ENCODE measurements at places on chromosomes 6 and 20. TPM values are rescaled to one million over a fixed set of nuclear protein-coding genes. Genes with fewer than 3 reads are reported as not detected.

DNA sequence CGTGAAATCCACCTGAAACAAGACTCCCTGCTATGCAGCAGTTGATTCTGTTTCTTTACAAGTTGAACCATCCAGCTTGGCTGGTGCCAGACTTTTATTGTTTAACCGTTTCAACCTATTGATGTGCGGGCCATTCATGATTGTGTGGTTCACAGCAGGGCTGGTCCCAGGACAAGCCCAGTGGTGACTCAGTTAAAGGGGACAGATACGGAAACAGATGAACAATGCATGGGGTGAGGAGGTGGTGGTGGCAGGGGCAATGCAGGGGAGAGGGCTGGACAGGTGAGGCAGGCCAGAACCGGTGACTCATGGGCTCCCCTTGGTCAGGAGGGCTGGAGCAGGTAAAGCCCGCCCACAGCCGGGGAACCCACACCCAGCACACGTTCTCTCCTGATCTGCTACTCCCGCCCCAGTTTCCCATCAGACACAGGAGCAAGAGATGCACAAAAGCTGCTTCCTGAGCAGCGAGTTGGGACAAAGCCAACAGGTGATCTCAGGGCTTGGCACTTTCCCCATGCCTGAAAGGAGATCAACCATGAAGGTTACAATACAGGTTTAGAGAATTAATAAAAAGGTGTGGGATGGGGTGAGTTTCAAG lies 232.2 kb downstream of the LY86 start:
- H3K36me3 ChIP-seq, result no peaks in the 10 kb centered on the region
- no peaks in the 10 kb centered on the region for H3K27me3 ChIP-seq
- H3K4me3 ChIP-seq, result no peak overlapping the region
- H3K4me1 ChIP-seq, result no peaks in the 10 kb centered on the region
- H3K27ac ChIP-seq, result no peak overlapping the region

OOEP gene
- total RNA-seq, result not detected

ANKRD66 gene
- not detected for total RNA-seq

RBBP8NL gene
- not detected for total RNA-seq

GRCh38 chr6:56594699-56595098 lies 48.0 kb downstream of the DST start:
- no peak overlapping the region for H3K27ac ChIP-seq
- no peak for DNase-seq
- H3K4me3 ChIP-seq, result no peak overlapping the region

HRH3 gene
- not detected for total RNA-seq

DNA sequence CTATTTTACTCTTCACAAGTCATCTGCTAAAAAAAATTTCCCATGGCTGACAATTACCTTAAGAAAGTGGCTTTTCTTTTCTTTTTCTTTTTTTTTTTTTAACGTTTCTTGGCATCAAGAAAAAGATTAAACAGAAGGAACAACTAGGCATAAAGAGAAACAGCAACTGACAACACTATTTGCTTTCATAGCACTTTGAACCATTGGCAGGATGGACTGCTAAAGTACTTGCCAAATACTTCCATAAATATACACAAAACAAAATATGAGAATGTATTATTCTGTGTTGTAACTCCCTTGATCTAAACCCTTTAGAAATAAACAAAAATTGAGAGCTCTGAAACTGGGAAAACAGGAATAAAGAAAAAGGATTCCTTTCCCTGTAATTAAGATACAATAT lies 20.0 kb upstream of the PLN start:
- no peak overlapping the region for H3K4me3 ChIP-seq
- H3K4me1 ChIP-seq, result peaks cover 17% of the 10 kb centered on the region
- no peak for DNase-seq
- peak overlapping the region; percentile 25 for H3K27ac ChIP-seq
- no peaks in the 10 kb centered on the region for H3K36me3 ChIP-seq
- H3K27me3 ChIP-seq, result no peaks in the 10 kb centered on the region

DNA sequence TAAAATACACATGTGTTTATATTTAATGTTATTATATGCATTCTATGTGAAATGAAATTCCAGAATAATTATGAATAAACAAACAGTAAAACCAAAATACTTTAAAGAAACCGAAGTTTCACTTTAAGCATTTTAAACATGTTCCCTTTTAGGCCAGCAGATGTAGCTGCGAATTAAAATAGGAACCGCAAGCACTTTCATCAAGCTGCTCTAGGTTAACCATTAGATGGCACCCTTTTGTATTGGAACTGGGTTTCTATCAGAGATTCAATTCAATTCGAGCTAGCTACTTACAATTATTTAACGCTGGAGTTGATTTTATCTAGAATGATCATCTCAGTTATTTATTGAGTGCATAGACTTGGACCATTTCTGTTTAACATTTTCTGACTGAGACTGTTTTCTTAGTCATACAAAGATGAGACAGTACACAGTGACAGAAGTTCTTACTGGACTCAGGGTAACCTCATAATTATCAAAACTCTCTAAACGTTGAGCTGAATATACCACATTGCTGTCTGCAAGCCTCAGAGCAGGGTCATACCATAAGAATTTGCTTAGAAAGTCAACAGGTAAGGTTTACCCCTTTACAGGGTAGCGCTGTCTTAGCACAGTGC lies 8.5 kb downstream of the TMEM242 start:
- H3K4me3 ChIP-seq, result no peak overlapping the region
- H3K27me3 ChIP-seq, result no peaks in the 10 kb centered on the region
- DNase-seq, result no peak
- H3K36me3 ChIP-seq, result peaks cover 22% of the 10 kb centered on the region
- H3K4me1 ChIP-seq, result no peaks in the 10 kb centered on the region

BEND6 gene
- total RNA-seq, result 0.21 TPM

- no peaks in the 10 kb centered on the region for H3K27me3 ChIP-seq
- H3K36me3 ChIP-seq, result no peaks in the 10 kb centered on the region
- H3K4me1 ChIP-seq, result no peaks in the 10 kb centered on the region
- H3K4me3 ChIP-seq, result no peak overlapping the region
Observed at GRCh38 chr6:40299681-40300080, 287.5 kb downstream of the LRFN2 start.

DNA sequence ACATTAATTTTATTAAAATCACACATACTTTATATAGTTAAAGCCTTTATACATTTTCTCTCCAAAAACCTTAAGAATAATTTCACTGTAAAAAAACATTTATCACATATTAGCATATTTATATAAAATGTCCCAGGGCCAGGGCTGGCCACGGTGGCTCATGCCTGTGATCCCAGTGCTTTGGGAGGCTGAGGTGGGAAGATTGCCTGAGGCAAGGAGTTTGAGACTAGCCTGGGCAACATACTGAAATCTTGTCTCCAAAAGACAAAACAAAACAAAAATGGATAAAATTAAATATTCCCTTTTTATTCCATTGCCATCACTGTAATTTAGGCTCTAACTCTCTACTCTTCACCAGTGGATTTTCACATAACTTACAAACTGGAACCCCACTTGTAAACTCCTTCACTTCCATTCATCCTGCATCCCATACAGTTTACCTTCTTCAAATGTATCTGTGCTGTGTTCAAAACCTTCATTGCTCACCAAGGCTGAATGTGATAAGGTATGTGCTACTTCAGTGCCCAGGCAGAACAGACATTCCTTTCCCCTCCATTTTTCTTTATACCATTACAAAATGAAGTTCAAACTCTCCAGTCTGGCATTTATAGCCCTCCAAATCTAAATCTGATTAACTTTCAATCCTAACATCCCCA lies 42.9 kb upstream of the PIM1 start:
- H3K27ac ChIP-seq, result no peak overlapping the region
- no peak overlapping the region for H3K4me3 ChIP-seq
- no peak for DNase-seq
- H3K27me3 ChIP-seq, result no peaks in the 10 kb centered on the region
- peaks cover 24% of the 10 kb centered on the region for H3K4me1 ChIP-seq
- no peaks in the 10 kb centered on the region for H3K36me3 ChIP-seq

- no peak overlapping the region for H3K27ac ChIP-seq
- H3K4me3 ChIP-seq, result peak overlapping the region; percentile 90
- peaks cover 7% of the 10 kb centered on the region for H3K4me1 ChIP-seq
- no peaks in the 10 kb centered on the region for H3K27me3 ChIP-seq
- no peak for DNase-seq
Observed at GRCh38 chr20:32482442-32483261, 102.5 kb downstream of the NOL4L start.

- H3K36me3 ChIP-seq, result peaks cover 4% of the 10 kb centered on the region
- no peak for DNase-seq
- H3K4me3 ChIP-seq, result no peak overlapping the region
- peaks cover 8% of the 10 kb centered on the region for H3K4me1 ChIP-seq
- H3K27me3 ChIP-seq, result no peaks in the 10 kb centered on the region
Observed at GRCh38 chr6:168562576-168563151, 121.7 kb downstream of the SMOC2 start.

GRCh38 chr20:13331536-13331935 lies 110.5 kb downstream of the ISM1 start:
- peaks cover 11% of the 10 kb centered on the region for H3K4me1 ChIP-seq
- H3K27ac ChIP-seq, result no peak overlapping the region
- H3K36me3 ChIP-seq, result no peaks in the 10 kb centered on the region
- H3K4me3 ChIP-seq, result no peak overlapping the region

DNA sequence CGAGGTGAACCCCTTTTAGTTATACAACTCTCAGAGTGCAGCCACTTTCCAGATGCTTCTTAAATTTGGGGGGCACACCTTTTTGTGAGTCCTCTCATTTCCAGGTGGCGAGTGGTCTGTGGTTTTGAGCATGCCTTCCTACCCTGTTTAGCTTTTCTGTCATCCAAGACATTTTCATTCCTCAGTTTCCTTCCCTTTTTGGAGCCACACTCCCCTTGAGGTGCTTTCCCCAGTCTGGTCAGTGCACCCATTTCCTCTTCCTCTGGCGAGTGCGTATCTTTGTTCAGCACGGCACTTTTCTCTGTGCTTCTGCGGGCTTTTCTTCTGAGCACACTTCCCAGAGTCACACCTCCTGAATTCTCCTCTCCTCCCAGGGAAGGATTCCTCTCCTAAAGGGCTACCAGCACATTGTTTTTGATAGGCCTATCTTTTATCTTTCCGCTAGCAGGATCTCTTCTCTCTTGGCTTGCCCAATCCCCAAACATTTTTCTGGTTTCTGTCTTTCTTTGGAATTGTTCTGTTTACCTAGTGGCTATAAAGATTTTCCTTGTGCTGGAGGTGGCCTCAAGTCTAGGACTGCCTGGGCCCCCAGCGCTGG lies 1.4 kb downstream of the PHF20 start:
- no peaks in the 10 kb centered on the region for H3K36me3 ChIP-seq
- H3K4me3 ChIP-seq, result peak overlapping the region; percentile 72
- no peak for DNase-seq
- H3K27me3 ChIP-seq, result no peaks in the 10 kb centered on the region
- peaks cover 49% of the 10 kb centered on the region for H3K4me1 ChIP-seq
- H3K27ac ChIP-seq, result peak overlapping the region; percentile 91

All from thoracic aorta (tissue), 2 donors.